ENCODE measurements at places on chromosomes 13 and 19.

DNA sequence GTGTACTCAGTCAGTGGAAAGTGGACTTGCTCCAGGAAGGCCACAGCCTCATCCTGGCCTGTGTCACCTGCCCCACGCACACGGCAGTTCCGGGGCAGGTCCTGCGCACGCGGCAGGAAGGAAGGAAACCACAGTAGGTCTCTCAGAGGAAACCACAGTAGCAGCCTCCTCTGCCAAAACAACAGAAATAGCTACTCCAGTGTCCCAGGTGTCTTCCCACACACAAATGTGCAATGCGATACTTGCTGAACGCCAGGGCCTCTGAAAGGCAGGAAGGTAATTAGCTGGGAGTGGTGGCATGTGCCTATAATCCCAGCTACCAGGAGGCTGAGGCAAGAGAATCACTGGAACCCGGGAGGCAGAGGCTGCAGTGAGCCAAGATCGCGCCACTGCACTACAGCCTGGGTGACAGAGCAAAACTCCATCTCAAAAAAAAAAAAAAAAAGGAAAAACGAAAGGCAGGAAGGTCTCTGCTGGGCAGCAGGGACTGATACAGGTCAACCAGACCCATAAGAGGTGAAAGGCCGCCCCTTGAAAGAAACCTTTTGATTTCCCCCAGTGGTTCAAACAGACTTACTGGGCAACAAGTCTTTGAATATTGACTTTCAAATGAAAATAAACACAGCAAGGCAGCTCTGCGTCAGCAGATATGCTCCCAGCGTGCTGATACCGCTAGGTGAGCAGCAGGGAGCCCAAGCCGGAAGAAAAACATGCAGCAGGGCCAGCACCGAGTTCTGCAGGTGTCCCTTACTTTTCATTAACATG, 49.5 kb downstream of the CRYL1 start:
- peak; percentile 90 for DNase-seq

DNA sequence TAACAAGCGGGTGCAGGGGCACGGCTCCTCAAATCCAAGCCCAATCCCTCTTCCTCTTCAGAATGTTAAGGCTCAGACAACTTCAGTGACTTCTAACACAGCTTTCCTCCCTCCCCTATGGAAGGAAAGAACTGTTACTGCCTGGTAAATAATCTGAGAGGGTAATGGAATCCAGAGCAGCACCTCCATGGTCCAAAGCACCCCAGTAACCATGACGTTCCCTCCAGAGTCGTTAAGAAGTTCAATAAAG, 969 bp downstream of the AKT2 start:
- no peak for DNase-seq

- no peak for DNase-seq
Observed at GRCh38 chr13:21008026-21008425, 53.4 kb downstream of the LATS2 start.

GRCh38 chr13:110485604-110486003, 75.9 kb downstream of the RAB20 start:
- no peak for DNase-seq

DNA sequence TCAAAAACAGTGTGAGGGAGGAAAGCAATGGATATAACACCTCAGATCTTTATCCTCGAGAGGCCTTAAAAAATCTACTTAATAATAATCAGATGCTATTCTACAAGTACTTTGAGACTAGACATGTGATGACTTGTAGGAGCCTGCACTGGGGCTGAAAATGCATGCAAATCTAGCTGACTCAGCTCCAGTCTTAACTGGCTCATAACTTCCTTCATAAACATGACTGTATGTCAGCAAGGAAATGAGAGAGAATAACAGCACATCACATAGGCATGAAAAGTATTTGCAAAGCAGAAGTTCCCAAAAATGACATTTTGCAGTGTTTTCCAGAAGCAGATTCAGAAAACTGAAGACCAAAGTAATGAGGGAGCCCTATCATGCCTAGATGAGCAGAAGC, 38.1 kb downstream of the PSG5 start:
- DNase-seq = peak; percentile 2

DNA sequence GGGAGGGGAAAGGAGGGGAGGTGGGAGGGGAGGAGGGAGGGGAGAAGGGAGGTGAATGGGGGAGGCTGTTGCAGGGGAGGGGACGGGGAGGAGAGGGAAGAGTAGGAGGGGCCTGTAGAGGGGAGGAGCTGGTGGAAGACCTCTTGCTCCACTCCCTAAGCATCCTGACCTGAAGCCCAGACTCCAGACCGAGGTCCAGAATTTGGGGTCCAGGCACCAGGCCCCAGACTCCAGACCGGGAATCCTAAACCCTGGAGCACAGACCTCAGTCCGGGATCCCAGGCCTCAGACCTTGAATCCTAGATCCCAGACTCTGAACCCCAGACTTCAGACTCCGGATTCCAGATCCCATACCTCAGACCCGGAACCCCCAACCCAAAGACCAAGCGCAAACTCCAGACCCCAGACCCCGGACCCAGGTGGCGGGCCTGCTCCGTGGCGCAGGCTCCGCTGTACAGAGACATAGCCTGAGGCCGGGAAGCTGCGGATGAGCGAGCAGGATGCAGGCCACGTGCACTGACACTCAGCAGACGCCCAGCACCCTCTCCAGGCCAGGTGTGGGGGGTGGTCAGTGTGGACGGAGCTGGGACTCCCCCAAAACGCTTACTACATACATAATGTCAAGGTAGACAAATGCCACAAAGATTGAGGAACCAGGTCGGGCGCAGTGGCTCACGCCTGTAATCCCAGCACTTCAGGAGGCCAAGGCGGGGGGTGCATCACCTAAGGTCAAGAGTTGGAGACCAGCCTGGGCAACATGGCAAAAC, 710 bp upstream of the BTBD2 start:
- peak; percentile 91 for DNase-seq

DNA sequence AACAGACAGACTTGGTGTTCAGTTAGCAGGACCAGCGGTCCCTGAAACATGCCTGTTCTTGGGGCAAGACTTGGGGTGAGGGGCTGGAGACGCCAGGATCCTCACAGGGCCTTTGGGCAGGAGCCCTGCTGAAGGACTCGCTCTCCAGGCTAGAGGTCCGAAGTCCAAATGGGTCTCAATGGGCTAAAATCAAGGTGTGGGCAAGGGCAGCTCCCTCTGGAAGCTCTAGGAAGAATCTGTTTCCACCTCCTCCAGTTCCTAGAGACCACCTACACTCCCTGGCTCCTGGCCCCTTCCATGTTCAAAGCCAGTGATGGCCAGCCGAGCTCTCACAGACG, 111.3 kb downstream of the TUBA3C start:
- no peak for DNase-seq

DNA sequence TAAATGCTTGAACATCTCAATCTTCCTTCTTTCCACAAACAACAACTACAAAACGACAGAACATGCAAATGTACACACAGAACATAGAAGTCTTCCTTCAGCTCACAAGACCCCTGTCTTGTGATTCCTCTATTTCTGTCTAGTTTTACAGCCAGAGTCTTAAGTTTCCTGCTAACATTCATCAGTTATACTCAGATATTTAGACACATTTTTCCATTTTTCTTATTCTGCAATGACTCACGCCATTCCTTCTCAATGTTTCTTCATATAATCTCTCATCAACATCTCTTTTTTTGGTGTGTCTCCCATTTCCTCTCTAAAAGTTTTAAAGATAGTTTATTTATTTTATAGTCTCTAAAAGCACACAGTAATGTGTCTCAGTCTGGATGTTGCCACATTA, 1872.9 kb upstream of the PCDH20 start:
- no peak for DNase-seq

Data from common myeloid progenitor, CD34-positive (primary cell).